Renal cortex interstitium (tissue), 15 donors: ENCODE measurements at places on chromosomes 12 and 14.

DNA sequence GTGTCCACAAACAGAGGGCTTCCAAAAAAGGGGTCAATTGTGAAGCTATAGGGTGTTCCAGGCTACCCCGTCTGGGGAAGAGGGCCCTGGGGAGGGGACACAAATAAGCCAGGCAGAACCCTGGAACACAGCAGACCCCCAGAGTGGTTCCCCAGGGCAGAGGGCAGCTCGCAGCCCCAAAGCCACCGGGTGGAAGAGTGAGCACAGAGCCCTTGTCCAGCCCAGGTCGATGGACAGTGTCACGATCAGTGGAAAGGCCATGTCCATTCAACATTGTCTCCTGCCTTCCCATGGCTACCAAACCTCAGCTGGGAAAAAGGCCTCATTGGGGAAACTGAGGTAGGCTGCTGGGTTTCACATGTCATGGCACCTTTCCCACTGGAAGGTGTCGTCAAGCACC is 131.4 kb downstream of the DICER1 start:
- no peak for DNase-seq

- DNase-seq, result no peak
These were observed 17.1 kb downstream of the MRPL42 start for GRCh38 chr12:93484315-93484981.

DNA sequence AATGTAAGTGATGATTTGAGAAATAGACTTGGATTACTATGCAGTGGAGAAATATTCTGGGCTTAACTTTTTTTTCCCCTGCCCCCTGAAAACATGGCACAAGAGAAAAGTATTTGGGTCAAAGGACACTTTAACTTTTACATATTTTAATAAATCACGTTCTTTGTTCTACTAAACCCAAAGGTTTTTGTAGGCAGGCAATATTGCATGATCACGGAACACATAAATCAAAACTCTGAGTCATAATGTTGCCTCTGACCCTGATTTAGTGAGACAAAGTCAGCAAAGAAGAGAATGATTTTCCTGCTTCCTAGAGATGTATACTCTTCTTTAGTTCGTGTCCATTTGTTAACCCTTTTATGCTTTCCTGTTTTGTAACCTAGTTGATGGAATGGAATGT is 38.0 kb downstream of the ABCD2 start:
- peak; percentile 2 for DNase-seq

GRCh38 chr12:124720004-124720680 is 143.5 kb downstream of the SCARB1 start:
- no peak for DNase-seq

GRCh38 chr14:85223667-85224066 is 306.3 kb upstream of the FLRT2 start:
- DNase-seq, result no peak

- DNase-seq, result no peak
These were observed 351.4 kb upstream of the ATP2B1 start for GRCh38 chr12:90060031-90060430.

DNA sequence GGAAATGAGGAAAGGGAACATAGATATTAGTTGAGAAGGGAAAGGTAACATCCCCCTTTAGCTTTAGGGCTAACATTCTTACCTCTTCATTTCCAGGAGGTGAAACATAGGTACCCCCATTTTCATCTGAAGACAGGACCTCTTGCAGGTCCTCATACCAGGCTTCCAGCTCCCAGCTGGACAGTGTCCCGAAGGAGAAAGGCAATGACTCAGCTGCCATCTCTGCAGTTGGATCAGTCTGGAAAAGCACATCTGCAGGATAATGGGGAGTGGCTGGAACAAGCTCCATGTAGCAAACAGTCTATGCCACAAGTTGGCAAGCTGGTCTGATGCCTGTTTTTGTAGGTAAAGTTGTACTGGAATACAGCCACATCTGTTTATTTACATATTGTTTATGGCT is 3.1 kb downstream of the DDIT3 start:
- DNase-seq, result no peak

- DNase-seq, result no peak
These were observed 13.7 kb upstream of the REP15 start for GRCh38 chr12:27682534-27682933.

GRCh38 chr12:118358612-118359540 is 13.8 kb downstream of the TAOK3 start:
- DNase-seq, result no peak

- DNase-seq, result no peak
These were observed 3.0 kb upstream of the KRT6A start for GRCh38 chr12:52496054-52496453.

- DNase-seq, result no peak
These were observed 291.8 kb downstream of the TMEM121 start for GRCh38 chr14:105817971-105818711.

- DNase-seq, result no peak
These were observed 1.8 kb upstream of the GNS start for GRCh38 chr12:64760808-64761573.

GRCh38 chr14:99116741-99117295 is 155.2 kb downstream of the BCL11B start:
- DNase-seq, result no peak

DNA sequence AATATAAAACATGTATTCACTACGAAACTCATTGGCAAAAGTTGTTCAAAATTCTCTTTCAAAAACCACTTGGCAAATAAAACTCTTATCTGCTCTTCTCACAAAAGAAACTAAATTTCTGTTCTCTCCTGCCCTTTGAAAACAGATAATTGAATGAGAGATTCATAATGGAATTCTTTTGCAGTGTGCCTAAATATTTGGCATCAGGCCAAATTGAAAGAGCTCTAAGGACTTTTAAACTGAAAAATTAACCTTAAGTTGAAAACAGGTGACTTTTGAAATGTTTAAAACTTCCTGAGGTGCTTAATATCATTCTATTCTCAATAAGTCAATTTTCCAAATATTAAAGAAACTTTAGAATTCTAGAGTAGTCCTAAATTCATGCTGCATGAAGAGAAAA is 136.4 kb downstream of the FSCB start:
- no peak for DNase-seq

- DNase-seq, result no peak
These were observed 25.5 kb downstream of the EIF2S1 start for GRCh38 chr14:67385618-67386017.

GRCh38 chr14:34069854-34070582 is 119.1 kb upstream of the EGLN3 start:
- DNase-seq, result no peak

- no peak for DNase-seq
These were observed 353.8 kb downstream of the AACS start for GRCh38 chr12:125418902-125419564.

- peak; percentile 26 for DNase-seq
These were observed 63.2 kb downstream of the ATP2B1 start for GRCh38 chr12:89645434-89645833.

DNA sequence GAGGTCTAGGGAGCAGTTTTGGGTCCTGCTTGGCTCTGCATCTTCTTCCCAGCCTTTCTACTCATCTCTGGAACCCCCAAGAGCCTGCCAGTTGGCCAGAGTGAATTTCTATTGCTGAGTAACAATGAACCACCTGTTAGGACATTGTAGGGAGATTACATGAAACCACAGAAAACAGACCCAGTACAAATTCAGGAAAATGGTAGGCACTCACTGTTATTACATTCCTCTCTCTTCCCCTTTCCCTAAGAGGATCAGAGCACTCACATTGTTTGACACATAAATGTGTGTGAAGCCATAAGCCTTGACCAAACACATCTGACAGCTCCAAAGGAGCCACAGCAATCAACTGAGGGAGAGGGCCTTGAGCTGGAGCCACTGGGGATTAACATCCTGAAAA is 216.1 kb downstream of the TMEM132D start:
- no peak for DNase-seq

GRCh38 chr14:23572836-23573235 is 5.2 kb upstream of the AP1G2 start:
- DNase-seq, result no peak

DNA sequence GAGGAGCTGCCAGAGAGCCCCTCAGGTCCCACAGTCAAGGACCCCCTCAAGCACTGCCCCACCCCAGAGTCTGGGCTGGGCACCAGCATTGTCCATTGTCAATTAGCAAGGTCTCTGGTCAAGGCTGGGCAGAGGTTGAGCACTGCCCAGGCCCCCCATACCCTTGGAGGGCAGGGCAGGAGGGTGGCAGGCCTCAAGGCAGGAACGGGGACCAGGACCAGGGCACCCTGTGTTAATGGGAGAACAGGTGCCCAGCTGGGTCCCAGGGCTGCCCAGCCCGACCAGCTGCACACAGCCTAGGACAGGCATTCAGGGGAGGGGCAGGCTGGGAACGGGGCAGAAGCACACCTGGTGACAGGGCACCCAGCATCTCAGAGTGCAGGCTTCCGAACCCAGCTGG is 18.4 kb downstream of the SIVA1 start:
- DNase-seq, result no peak

GRCh38 chr14:52693532-52693931 is 1.8 kb downstream of the ERO1A start:
- DNase-seq, result no peak

- no peak for DNase-seq
These were observed 60.5 kb downstream of the AMN start for GRCh38 chr14:102982852-102983470.

DNA sequence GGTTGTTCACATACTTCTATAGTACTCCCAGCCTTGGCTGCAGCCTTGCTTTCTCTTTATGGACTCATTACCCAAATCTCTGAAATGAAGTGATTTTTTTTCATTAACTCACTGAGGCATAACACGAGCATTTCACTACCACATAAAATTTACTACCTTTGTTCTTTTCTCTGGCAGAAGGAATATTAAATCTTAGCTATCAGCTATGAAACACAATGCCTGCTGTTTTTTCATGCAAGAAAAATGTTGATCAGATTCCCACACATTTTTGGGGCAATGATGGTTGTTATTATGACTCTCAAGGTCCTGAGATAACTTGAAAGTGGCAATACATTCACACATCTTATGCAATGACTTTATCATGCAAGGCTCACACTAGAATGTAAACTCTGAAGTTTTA is 225.3 kb upstream of the ATP2B1 start:
- DNase-seq, result no peak

GRCh38 chr12:75086091-75087038 is 123.3 kb downstream of the KCNC2 start:
- DNase-seq, result no peak
